ELF-1 (cell line): ENCODE measurements at places on chromosomes 2 and 18.

GRCh38 chr2:64025741-64026140, 6.5 kb upstream of the VPS54 start:
- DNase-seq, result no peak

- no peak for DNase-seq
These were observed 53.2 kb upstream of the GPR17 start for GRCh38 chr2:127592761-127593227.

GRCh38 chr2:151882786-151883445, 54.7 kb upstream of the ARL5A start:
- no peak for DNase-seq

GRCh38 chr18:78757014-78757413, 222.6 kb upstream of the SALL3 start:
- no peak for DNase-seq

- no peak for DNase-seq
These were observed 147.6 kb downstream of the ESCO1 start for GRCh38 chr18:21452796-21453510.

DNA sequence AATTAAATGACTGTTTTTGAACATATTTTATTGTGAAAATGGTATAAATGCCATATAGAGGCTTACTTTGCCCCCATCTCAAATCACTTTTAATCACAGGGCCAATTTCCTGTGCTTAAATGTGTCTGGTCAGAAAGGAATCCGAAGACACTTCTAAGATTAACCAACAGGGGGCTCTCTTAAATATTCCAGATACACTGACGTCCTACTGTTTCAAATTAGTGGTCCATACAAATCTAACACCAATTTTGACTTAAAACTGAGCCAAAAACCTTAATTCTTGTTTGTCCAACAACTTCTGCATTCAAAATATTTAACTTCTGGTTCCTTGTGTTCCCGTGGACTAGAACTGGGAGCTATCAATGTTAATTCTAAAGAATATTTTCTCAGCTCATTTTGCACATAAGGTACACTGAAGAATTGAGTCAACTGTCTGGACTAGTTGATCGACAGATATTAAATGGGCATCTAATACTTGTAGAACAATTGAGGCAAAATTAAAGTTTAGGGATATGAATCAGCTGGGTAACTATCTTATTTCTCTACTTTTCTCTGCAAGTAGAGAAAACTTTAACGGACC, 557.5 kb downstream of the ARHGAP15 start:
- no peak for DNase-seq

GRCh38 chr2:238820916-238821315, 27.0 kb upstream of the TWIST2 start:
- no peak for DNase-seq

DNA sequence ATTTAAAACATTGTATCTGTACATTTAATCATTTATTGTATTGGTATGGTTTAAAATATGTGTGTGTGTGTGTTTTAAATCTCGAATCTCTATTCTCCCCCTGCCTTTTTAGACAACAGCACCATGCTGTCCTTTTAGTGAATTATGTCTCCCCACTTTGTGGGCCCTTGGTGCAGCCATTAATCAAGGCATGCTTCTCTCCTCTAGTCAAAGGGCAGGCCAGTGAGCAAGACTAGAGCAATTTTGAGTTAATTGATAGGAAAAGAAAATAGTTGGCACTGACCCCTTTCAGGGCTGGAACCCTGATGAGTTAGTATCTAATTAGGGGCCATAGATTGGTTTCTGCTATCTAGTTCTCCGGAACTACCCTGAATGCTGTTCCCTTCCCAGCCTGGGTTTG, 111.0 kb downstream of the MAIP1 start:
- no peak for DNase-seq

- no peak for DNase-seq
These were observed 74.1 kb upstream of the SMAD2 start for GRCh38 chr18:48004577-48004976.

DNA sequence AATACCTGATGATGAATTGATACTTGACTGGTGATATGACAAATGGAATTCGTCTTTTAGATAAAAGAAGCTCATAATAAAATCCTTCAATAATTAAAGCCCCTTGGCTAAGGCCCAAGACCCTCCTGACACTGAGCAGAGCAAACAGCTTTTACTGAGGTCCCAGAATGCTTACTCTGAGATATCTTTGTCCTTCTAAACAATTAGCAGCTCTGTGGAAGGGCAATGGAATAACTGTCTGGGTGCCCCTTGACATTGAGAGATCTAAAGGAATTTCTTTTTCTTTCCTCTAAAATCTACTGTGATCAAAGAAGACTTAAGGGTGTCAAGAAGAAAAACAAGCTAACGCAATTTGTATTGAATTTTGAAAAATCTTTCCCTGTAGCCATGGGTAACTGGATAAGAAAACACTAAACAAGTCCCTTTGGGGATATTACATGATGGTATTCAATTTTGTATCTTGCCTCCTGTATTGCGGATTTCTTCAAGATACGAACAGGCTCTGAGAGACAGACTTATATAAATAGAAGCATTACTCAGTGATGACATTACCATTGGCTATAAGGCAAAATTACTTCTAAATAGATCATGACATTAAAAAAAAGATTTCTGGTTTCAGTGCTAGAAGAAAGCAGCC, 128.8 kb downstream of the MREG start:
- no peak for DNase-seq

GRCh38 chr2:169258045-169258601, 104.2 kb downstream of the LRP2 start:
- peak; percentile 32 for DNase-seq

DNA sequence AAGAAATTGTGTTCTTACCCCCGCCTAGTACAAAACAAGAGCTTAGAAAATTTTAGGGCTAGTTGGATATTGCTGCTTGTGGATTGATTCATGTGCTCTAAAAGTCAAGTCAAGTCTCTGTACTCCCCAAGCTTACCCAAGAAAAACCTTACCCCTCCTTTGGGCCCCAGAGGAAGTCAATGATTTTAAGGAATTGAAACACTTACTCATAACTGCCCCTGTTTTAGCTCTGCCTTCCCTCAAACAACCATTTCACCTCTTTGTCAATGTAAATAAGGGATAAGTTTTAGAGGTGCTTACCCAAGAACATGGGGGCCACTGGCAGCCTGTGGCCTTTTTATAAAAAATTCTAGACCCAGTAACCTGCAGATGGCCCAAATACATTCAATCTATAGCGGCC, 136.6 kb upstream of the RMP24 start:
- DNase-seq, result no peak

DNA sequence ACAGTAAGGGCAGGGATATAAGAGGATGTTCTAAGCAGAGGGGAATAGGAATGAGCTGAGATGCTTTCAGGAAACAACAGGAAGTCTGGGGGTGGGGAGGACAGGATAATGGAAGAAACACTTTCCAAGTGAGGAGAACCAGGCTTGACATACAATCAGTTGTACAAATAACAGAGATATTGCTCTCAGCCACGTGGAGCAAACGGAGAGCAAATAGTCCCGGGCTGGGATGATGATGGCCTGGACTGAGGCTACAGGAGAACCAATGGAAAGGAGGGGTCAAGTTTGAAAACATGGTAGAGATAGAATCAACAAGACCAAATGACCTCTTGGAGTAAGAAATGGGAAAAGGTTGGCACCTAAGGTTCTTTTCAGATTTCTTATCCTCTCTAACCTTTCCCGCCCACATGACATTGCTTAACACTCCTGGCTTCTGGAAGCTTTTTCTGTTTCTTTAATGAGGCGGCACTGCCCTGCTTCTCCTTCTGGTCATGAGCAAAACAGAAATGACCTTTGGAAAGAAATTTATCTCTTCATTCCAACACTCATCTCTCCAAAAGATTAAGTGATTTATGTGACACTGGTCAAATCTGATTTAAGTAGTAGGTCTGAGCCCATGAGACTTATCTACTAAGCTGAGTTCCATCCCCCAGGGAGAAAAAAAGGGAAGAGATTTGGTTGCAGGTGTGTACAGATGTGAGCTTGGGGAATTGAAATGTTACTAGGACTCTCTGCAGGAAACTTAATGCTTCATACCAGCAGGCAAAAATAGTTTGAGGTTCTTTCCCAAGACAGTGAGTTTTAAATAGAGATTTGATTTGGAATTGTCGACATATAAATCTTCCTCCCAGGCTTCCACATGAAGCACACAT, 442.9 kb upstream of the HNRNPA3 start:
- DNase-seq, result no peak

GRCh38 chr2:20957788-20958525, 85.9 kb downstream of the APOB start:
- DNase-seq, result no peak

- no peak for DNase-seq
These were observed 56.3 kb downstream of the DNMT3A start for GRCh38 chr2:25285265-25286024.

GRCh38 chr2:105797298-105797819, 52.6 kb downstream of the NCK2 start:
- peak; percentile 42 for DNase-seq

DNA sequence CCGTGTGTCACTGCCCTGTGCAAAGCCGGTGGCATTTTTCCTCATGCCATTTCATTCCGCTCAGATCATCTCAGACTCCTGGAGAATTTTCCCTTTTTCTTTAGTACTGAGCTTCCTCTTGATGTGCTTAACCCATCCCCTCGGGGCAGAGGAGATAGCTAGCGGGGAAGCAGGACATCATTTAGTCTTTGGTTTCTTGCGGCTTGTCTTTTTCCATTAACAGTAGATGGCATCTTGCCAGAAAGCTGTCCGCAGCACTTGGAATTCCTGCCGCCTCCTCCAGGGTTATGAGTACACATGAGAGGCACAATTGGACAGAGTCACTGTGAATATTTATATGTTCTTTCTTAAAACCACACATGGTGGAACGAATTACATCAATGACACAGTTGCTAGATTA, 226.6 kb downstream of the ALPK2 start:
- DNase-seq, result peak; percentile 34

- DNase-seq, result no peak
These were observed 189.4 kb upstream of the CWC22 start for GRCh38 chr2:180196419-180196977.

DNA sequence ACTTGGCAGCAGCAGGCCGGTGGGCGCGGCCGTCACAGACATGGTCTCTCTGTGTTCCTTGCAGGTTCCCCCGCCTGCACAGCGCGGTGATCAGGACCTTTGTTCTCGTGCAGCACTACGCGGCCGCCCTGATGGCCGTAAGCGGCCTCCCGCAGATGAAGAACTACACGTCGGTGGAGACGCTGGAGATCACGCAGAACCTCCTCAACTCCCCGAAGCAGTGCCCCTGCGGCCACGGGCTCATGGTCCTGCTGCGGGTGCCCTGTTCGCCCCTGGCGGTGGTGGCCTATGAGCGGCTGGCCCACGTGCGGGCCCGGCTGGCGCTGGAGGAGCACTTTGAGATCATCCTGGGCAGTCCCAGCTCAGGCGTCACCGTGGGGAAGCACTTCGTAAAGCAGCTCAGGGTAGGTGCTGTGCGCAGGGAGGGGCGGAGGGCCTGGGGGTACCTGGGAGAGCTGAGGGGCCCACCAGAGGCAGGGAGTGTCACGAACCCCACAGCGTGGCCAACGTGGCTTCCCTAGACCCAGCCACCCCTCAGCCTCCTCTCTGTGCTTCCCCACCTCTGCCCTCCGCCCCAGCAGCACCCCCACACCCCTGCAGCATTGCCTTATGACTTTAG, 59.3 kb downstream of the NTSR2 start:
- DNase-seq, result no peak

GRCh38 chr2:101032084-101032776, 30.1 kb downstream of the RPL31 start:
- DNase-seq, result no peak

GRCh38 chr18:61731693-61732376, 161.0 kb downstream of the RNF152 start:
- DNase-seq, result no peak

GRCh38 chr2:150620855-150621254, 133.4 kb upstream of the RND3 start:
- no peak for DNase-seq

- no peak for DNase-seq
These were observed 39.8 kb downstream of the TMEM18 start for GRCh38 chr2:637406-637776.

GRCh38 chr18:56233595-56233994, 404.8 kb downstream of the TXNL1 start:
- DNase-seq, result no peak

DNA sequence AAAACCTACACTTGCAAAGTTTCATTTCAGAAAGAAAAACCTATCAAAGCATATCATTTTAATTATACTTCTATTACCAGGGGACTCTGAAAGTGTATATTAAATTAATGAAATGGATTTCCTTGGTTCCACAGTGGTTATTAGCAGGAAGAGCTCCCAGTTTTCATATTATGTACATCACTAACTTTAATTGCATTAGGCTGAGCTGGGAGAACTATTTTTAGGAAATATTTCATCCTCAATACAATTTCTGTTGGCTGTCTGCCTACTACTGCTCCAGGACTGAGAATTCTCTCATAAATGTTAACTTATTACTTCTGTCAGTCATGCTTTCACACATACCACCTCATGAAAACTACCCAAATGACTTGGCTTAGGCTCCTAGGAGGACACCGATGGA, 301.4 kb downstream of the CMPK2 start:
- no peak for DNase-seq

GRCh38 chr2:202034249-202035088, 814 bp downstream of the FZD7 start:
- DNase-seq, result peak; percentile 51

DNA sequence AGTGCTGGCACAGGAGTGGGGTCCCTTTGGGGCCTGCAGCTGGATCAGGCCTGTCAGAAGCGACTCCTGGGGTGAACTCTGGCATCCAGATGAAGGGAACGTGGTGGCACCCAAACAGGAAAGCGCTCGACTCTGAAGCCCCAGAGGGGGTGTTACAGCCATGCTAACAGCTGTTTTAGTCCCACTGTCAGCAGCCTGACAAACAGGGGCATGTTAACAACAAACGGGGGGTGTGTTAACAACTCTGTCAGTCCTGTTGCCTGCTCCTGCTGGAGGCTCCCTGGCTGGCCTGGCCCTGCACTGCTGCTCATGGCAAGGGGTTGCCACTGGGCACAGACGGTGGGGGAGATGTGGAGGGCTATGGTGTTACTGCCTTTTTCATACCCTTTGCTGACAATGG, 2.6 kb upstream of the RNU2-63P start:
- no peak for DNase-seq

DNA sequence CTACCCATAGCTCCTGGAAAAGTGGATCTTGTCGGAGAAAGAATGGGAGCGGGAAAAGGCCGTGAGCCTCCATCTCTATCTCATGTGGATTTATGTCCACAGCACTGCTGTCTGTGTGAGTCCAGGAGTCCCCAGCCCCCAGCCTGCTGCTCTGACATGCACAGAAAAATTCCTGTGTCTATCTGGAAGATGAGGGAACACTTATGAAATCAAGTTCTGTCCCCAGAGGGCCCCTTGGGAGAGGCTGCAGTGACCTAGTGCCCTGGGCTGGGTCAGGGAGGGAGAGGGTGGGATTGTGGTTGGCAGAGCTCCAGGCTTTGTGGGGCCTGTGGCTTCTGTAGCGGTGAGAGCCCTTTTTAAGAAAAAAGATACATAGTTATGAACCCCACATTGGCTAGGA, 37.6 kb downstream of the HJURP start:
- no peak for DNase-seq

- no peak for DNase-seq
These were observed 306.0 kb downstream of the CLIP4 start for GRCh38 chr2:29420999-29421782.

- DNase-seq, result no peak
These were observed 73.4 kb downstream of the ACTR2 start for GRCh38 chr2:65300761-65301711.

GRCh38 chr2:30641765-30642345, 165.4 kb downstream of the CAPN13 start:
- DNase-seq, result no peak
